Neural crest cell (in vitro differentiated cells): ENCODE measurements at places on chromosomes 11 and 22. TPM values are rescaled to one million over a fixed set of nuclear protein-coding genes. Genes with fewer than 3 reads are reported as not detected.

Gene IL17REL
- 0.07 TPM in 1 of 2 replicates, not detected in the other for total RNA-seq

Gene NLRP14
- 0.30 and 0.51 TPM in 2 replicates for total RNA-seq

Gene TLCD5
- total RNA-seq, result 16.7 and 16.8 TPM in 2 replicates

Gene IGSF22
- 0.19 and 0.50 TPM in 2 replicates for total RNA-seq

Gene APOBEC3C
- total RNA-seq, result 8.1 and 9.5 TPM in 2 replicates

Gene KCNJ11
- 2.3 TPM in 2 replicates for total RNA-seq

Gene GAL3ST1
- 7.3 and 8.8 TPM in 2 replicates for total RNA-seq

Gene SLC16A8
- total RNA-seq, result 0.26 TPM in 1 of 2 replicates, not detected in the other

Gene CD3D
- total RNA-seq, result not detected in 2 replicates

Gene HDHD5
- 48.2 and 50.8 TPM in 2 replicates for total RNA-seq

Gene POTEH
- not detected in 2 replicates for total RNA-seq

Gene CDC42EP2
- 2.3 and 4.0 TPM in 2 replicates for total RNA-seq

- H3K4me1 ChIP-seq, result no peaks in the 10 kb centered on the region
- H3K4me3 ChIP-seq, result no peak overlapping the region
- H3K27me3 ChIP-seq, result peaks cover 43% of the 10 kb centered on the region
- no peak overlapping the region for H3K27ac ChIP-seq
Observed at GRCh38 chr11:76316726-76317125, 64.2 kb downstream of the THAP12 start.

DNA sequence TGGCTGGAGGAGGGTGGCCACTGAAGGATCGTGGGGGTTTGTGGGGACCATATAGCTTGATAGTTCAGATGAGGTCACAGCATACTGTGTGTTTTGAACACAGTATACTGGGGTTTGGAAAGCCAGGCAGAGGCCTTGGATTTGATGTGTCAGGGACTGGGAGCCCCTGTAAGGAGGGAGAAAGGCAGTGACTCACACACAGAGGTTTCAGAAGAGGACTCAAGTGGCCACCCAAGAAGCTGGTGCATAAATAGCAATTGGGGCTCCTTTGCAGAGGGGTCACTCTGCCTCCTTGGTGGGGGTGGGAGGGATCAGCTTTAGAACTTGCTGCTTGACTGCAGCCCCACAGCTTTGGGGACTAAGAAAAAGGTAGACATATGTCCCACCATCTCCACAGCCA is 39.3 kb downstream of the SLC5A1 start:
- no peak overlapping the region for H3K4me3 ChIP-seq
- H3K36me3 ChIP-seq, result no peaks in the 10 kb centered on the region
- no peak overlapping the region for H3K27ac ChIP-seq
- no peaks in the 10 kb centered on the region for H3K4me1 ChIP-seq
- H3K27me3 ChIP-seq, result peaks cover 14% of the 10 kb centered on the region

DNA sequence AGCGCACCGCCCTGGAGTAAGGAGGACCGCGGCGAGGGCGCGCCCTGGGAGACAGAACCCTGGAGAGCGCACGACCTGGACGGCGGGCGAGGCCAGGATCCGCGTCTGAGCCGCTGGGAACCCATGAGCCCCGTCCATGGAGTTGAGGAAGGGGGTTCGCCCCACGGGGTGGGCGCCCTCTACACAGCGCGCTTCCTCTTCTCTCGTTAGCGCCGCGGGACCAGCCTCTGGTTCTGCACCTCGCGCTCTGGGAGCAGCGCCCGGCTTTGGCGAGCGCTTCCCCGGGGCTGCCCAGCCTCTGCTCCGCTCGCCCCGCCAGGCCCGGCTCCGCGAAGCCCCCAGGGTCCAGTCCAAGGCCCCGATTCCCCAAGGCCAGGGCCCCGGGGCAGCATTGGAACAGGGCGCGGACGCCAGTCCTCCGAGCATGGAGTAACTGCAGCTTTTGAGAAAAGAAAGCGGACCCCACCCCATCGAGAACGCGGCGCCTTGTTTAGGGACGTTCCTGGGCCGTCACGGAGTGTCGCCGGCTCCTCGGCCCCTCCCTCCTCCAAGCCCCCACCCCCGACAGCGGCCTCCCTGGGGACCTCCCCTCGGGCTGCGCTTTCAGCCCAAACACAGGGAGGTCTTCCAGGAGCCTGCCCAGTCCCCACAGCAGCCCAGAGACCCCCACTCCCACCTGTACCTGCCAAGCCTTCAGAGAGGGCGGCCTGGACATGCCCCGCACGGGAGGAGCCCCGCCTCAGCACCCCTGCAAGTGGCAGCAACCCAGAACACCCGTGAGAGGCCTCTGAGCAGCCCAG is 56.2 kb downstream of the BRD1 start:
- peaks cover 2% of the 10 kb centered on the region for H3K27me3 ChIP-seq
- peaks cover 9% of the 10 kb centered on the region for H3K36me3 ChIP-seq
- no peak for DNase-seq
- H3K4me1 ChIP-seq, result peaks cover 4% of the 10 kb centered on the region
- H3K4me3 ChIP-seq, result no peak overlapping the region

DNA sequence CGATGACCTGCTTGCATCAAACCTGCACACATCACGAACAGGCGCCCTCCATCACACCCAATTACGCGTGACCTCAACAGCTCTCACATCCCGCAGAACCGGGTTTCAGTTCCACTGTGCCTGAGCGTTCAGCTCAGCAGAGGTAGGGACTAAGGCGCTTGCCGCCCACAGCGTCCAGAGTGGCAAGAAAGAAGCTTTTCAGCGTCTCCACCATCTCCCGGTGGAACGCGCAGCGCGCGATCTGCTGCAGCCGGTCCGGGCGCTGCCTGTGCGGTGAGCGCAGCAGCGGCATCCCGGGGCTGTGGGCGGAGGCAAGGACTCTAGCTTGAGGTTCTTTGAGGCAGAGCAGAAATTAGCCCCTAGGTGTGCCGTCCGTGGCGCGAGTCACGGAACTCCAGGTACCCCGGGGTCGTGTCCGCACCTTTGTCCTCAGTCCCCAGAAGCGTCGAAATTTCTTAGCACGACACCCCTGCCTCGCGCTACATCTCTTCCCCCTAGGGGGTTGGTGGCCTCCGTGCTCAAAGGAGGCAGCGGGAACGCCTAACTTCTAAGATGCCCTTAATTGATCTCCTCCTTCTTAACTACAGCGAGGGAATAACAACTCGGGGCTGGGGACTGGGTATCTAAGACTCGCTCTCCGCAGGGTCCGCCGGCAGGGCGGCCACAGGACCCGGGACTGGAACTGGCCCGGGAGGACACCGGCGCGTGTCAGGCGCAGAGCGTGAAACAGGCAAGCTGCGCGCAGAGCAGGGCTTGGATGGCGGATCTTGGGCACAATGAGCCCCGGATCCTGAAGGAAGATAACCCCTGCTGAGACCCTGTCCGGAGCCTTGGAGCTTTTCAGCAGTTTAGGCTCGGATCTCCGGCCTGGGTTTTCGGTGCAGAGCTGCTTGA is 1.7 kb upstream of the CALCA start:
- no peaks in the 10 kb centered on the region for H3K36me3 ChIP-seq
- H3K27me3 ChIP-seq, result peaks cover 95% of the 10 kb centered on the region
- H3K4me1 ChIP-seq, result peaks cover 30% of the 10 kb centered on the region
- peak overlapping the region; percentile 76 for H3K4me3 ChIP-seq
- peak; percentile 38 for DNase-seq
- H3K27ac ChIP-seq, result no peak overlapping the region

GRCh38 chr22:36865346-36865745 is 4.5 kb downstream of the NCF4 start:
- no peak overlapping the region for H3K4me3 ChIP-seq
- no peak for DNase-seq
- no peaks in the 10 kb centered on the region for H3K4me1 ChIP-seq
- peaks cover 52% of the 10 kb centered on the region for H3K27me3 ChIP-seq

DNA sequence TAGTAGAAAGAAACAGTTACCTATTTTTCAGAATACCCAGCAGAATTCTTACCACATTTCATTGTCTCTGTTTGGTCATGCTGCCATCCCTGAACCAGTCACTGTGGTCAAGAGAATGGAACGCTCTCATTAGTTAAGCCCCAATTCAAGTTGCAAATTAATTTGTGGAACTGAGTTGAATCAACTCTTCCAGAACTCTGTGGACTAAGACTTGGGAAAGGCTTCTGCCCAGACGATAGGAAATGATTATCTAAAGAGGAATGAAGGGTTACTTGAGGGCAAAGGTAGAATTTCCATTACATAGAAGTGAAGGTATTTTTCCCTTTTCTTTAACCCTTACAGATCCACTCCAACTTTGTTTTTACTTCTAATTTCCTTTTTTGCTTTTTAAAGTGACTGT is 286.4 kb downstream of the DYNC2H1 start:
- H3K4me3 ChIP-seq, result no peak overlapping the region
- peaks cover 14% of the 10 kb centered on the region for H3K36me3 ChIP-seq
- H3K4me1 ChIP-seq, result no peaks in the 10 kb centered on the region
- no peak overlapping the region for H3K27ac ChIP-seq
- H3K27me3 ChIP-seq, result no peaks in the 10 kb centered on the region

- no peak for DNase-seq
- no peaks in the 10 kb centered on the region for H3K27me3 ChIP-seq
- no peaks in the 10 kb centered on the region for H3K36me3 ChIP-seq
- H3K4me3 ChIP-seq, result peak overlapping the region; percentile 77
- H3K4me1 ChIP-seq, result peaks cover 35% of the 10 kb centered on the region
- H3K27ac ChIP-seq, result no peak overlapping the region
Observed at GRCh38 chr11:69049490-69049867, 747 bp downstream of the TPCN2 start.

GRCh38 chr11:81829976-81830375 is 903.7 kb downstream of the FAM181B start:
- no peak overlapping the region for H3K27ac ChIP-seq
- no peaks in the 10 kb centered on the region for H3K4me1 ChIP-seq
- H3K36me3 ChIP-seq, result no peaks in the 10 kb centered on the region
- no peak overlapping the region for H3K4me3 ChIP-seq
- H3K27me3 ChIP-seq, result peaks cover 3% of the 10 kb centered on the region

DNA sequence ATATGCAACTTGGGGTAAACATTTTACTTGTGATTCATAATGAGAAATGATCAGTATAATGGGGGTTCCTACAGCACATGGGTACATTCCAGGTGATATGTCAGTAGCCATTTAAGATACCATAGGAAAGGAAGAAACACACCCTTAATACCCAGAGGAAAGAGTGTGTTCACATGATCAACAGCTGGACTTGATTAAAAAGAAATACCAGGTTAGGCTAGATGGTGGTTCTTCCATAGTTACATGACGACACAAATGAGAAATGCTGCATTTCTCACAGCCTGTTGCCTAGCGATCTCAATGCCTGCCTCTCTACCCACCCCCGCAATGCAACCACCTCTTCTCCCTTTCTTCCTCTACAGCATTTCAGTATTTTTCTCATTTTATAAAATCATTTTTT is 96.8 kb downstream of the TTC28 start:
- peaks cover 20% of the 10 kb centered on the region for H3K4me1 ChIP-seq
- H3K27me3 ChIP-seq, result no peaks in the 10 kb centered on the region
- H3K36me3 ChIP-seq, result no peaks in the 10 kb centered on the region
- no peak overlapping the region for H3K27ac ChIP-seq
- no peak overlapping the region for H3K4me3 ChIP-seq
- no peak for DNase-seq

DNA sequence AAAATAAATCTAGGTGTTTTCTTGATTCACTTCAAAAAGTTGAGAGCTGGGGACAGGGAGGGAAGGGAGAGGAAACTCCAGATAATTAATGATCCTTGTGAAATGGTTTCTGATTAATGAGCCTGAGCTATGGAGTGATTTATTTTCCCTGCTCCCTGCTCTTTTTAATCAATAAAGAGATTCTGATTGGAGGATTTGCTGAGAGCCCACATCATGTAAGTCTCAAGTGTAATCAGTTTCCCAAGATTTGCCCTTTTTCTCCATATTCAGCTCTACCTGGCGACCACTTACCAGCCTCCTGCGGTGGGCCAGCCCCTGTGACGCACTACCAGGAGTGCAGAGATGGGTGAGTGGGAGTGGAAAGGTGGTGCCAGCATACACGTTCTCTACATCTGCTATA is 114.0 kb downstream of the NAV2 start:
- H3K4me1 ChIP-seq, result peaks cover 37% of the 10 kb centered on the region
- peak overlapping the region; percentile 35 for H3K27ac ChIP-seq
- H3K36me3 ChIP-seq, result no peaks in the 10 kb centered on the region
- no peak overlapping the region for H3K4me3 ChIP-seq

- H3K4me1 ChIP-seq, result peaks cover 51% of the 10 kb centered on the region
- no peaks in the 10 kb centered on the region for H3K36me3 ChIP-seq
- no peak overlapping the region for H3K27ac ChIP-seq
- H3K4me3 ChIP-seq, result no peak overlapping the region
Observed at GRCh38 chr11:122309262-122309925, 193.4 kb upstream of the BLID start.

DNA sequence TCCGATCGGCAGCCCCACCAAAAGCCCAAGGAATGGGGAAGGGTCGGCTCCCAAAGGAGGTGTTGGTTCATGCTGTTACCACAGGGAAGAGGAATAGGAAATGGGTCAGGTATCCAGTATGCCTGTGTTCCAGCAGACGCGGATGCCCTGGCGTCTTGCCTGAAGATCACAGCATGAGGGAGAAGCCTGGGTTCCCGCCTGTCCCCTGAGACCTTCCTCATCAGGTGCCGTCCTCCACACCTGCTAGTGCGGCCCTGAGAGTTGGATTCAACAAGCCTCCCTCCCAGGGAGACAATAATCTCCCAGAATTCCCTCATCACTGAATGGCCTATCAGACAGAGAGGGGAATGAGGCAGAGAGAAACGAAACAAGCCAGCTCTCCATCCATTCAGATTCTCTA is 92.2 kb downstream of the SPATA19 start:
- H3K4me1 ChIP-seq, result peaks cover 33% of the 10 kb centered on the region
- no peak overlapping the region for H3K27ac ChIP-seq
- peaks cover 4% of the 10 kb centered on the region for H3K36me3 ChIP-seq
- no peak overlapping the region for H3K4me3 ChIP-seq

DNA sequence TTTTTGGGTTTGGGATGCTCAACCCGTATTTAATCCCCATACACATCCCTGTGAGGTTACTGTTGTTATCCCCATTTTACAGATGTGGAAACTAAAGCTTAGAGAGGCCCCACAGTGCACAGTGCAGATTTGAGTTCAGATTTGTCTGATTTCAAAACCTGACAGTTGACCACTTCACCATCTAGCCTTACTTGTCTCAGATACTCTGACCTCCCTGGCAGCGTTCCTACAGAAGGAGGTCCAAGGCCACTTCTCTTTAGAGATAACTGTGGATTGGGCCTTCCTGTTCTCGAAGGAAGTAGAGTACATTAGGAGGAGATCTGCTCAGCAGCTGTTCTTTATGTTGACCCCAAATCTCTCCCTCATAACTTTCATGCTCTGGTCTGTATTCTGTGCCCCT is 46.7 kb upstream of the CTTN start:
- no peak overlapping the region for H3K4me3 ChIP-seq
- no peak for DNase-seq
- no peaks in the 10 kb centered on the region for H3K4me1 ChIP-seq
- no peak overlapping the region for H3K27ac ChIP-seq
- no peaks in the 10 kb centered on the region for H3K27me3 ChIP-seq
- H3K36me3 ChIP-seq, result peaks cover 3% of the 10 kb centered on the region
